ENCODE measurements at places on chromosomes 12 and 14.

DNA sequence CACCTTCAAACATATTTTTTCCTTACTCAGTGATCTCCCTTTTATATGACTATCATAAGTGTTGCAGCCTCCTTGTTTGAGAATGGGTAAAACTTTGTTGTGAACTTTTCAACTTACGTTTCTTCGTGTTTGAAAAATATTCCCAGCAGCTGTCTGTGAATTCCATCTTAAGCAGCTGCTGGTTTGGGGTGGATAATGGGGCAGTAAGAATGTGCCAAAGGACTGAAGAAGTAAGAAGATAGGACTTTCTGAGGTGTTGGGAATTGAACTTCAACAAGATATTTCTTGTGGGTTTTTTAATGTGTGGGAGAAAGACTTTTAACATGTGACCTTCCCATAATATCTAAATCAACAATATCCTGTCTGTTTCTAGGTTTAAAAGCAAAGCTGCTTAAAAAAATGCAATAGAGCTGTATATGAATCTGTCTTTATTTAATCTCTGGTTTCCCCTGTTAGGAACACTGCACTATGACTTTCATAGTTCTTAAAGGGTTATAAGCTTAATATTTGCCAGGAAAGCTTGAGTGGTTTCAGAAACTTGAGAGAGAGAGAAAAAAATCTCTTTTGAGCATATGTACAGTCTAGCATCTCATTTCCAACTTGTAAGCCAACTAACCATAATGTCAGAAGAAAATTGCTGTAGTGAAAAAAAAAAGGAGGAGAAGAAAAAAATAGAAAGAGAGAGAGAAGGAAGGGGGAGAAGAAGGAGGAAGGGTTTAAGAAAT is 1659.2 kb upstream of the FLRT2 start:
- no peak for DNase-seq

GRCh38 chr12:39393179-39393578 is 49.7 kb downstream of the KIF21A start:
- DNase-seq, result no peak

DNA sequence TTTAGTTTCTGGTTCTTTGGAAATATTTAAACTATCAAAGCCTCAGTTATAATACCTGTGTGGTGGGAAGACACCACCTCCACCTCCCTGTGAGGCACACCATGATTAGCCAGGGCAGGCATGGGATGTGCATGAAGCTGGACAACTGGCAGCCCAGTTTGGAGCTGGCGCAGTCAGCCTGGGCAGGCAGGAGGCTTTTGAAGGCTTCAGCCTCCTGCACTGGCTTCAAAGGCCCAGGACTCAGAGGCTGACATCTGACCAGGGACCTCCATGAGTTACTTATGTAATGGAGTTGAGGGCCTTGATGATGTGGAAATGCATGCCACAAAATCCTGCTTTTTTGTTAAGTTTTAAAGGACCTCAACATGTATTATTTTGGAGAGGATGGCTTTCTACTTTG is 30.3 kb downstream of the C14orf132 start:
- DNase-seq, result no peak

DNA sequence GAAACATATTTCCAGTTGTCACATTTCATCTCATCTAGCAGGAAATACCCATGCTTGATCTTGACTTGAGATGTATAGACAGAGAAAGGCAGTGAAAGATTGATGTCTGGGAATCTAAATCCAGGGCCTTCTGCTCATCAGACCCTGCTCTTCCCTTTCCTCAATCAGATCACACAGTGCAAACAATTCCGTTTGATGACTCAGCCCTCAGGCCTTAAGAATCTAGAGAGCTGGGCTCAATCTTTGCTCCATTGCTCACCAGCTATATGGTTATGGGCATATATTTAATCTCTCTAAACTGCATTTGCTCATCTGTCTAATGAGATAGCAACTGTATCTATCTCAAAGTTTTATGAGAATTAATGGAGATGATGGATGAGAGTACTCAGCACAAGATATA is 201.8 kb upstream of the CCDC196 start:
- no peak for DNase-seq

- no peak for DNase-seq
Measured at GRCh38 chr14:56799343-56799645, 11.0 kb downstream of the OTX2 start.

DNA sequence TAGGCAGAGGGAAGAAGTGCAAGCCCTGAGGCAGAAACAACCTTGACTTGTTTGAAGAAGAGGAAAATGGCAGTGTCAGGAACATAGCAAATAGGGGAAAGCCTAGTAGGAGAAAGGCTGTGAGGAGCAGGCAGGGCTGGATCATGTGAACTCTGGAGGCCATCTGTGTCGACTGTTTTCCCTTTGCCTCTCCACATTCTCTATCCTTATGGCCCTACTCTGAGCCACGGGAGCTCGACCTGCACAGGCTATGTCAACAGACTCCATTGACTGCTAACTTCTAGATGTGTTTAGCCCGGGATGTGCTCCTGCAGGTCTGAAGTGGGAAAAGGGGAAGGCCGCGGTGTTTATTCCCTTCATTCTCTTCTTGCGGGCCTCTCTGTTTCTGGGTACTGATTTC is 35.2 kb downstream of the EGLN3 start:
- no peak for DNase-seq

DNA sequence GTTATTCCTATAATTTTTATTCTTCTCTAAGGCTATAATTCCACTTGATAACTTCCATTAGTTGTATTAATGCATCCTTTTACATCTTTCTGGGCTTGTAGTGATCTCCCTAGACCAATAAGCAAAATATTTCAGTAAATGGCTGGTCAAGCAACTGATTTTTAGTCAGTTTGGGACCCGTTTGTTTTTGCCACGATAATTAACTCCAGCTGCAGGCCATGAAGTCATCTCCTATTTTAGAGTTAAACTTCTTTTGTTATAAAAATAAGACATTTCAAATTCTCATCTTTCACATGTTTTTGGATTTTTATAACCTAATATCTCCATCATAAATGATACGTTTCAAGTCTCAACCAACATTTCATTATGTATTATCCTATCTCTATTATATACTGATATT is 49.4 kb downstream of the MAGOHB start:
- DNase-seq, result no peak

- DNase-seq, result no peak
Measured at GRCh38 chr12:25502596-25502995, 50.5 kb downstream of the LMNTD1 start.

DNA sequence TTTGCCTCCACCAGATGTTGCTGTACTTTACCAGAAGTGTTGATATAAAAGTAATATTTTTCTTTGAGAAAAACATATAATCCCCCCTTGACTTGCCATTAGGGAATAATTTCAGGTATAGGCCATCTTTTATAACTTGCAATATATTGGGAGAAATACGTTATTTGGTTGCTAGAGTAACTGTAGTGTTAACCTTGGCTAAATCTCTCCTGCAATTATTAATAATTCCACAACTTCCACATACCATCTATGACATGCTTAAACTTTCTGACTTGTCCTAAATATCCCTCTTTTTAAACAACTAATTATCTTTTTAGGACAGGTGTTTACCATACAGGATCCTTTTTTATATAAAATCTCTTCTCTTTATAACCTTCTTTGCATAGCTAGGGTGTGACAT is 1048.2 kb downstream of the SLC16A7 start:
- DNase-seq, result no peak

DNA sequence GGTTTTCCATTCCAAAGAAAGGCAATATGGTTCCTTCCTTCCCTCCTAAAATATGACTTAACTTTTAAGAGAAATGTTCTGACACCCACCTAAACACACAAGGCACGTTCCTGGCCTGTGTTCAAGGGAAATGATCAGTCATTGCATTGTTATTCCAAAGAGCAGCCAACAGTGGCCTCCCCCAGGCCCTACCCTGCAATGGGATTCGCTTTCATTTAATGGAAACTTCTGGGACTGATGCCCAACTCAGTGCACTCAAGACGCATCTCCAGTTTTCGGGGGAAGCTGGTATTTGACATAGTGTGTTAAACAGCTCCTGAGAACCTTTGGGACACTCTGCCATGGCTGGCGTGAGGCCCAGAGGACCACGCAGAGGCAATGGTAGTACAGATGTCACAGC is 65.9 kb downstream of the DDX51 start:
- no peak for DNase-seq

GRCh38 chr12:84730561-84731162 is 181.9 kb downstream of the SLC6A15 start:
- DNase-seq, result no peak

- DNase-seq, result no peak
Measured at GRCh38 chr12:120257041-120257821, 8.3 kb downstream of the PXN start.

- no peak for DNase-seq
Measured at GRCh38 chr12:16884056-16884455, 278.1 kb upstream of the LMO3 start.

DNA sequence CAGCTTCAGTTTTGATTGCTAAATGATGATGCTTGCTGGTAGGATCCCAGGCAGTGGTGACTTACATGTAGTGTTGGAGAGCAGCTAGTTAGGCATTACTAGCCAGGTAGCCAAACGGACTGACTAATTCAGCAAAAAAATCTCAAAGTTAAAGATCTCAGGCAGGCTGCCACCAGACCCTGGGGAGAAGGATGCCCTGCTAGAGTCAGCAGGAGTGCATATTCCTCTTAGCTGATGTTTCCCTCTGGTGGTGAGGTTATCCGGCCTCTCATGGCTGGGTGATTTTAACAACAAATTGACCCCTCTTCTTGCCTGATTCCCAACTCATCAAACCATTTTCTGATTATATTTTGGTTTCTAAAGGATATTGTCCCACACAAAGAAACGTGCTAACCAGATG is 2.8 kb downstream of the EFS start:
- no peak for DNase-seq

GRCh38 chr14:80930836-80931389 is 10.6 kb downstream of the CEP128 start:
- no peak for DNase-seq

- no peak for DNase-seq
Measured at GRCh38 chr14:37709419-37710195, 114.2 kb downstream of the TTC6 start.

DNA sequence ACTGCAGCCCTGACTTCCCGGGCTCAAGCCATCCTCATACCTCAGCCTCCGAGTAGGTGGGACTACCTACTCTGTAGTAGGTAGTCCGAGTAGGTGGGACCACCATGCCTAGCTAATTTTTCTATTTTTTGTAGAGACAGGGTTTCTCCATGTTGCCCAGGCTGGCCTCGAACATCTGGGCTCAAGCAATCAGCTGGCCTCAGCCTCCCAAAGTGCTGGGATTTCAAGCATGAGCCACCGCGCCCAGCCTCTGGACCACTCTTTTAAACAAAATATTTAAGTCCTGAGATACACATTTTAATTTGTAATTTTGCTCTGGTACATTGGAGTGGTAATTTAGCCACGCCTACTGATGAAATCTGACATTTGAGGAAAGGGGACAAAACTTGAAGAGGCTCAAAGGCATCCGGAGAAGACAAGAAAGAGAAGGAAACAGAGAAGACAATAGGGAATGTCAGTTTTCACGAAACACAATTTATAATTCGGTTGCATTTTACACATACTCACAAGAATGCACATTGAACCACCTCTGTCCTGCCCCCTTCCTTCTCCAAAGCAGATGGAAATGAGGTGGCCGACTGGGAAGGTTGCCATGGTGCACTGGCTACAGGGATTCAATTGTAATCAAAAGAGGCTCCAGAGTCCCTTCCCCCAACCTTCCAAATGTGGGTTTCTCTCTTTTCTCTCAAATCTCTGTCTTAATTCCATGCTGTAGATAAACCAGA is 9.7 kb upstream of the TUBA1A start:
- DNase-seq, result no peak

GRCh38 chr14:30225176-30225575 is 297.5 kb upstream of the PRKD1 start:
- DNase-seq, result no peak

DNA sequence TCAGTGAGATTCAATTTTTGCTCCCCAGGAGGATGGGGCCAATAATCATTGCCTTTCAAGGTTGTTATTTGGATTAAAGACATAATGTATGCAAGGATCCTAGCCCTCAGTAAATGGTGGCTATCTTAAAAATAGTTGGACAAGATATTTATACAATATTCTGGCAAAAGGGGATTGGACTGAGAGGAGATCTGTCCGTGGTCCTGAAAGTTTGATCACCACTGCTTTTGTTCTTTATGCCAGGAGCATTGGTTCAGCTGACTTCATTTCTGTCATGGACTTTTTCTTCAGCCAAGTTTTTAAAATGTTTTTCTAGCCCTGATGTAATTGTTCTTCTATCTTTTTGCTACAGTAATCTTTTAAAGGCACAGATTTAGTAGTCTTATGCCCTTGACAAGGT is 70.2 kb upstream of the TCL1A start:
- no peak for DNase-seq

DNA sequence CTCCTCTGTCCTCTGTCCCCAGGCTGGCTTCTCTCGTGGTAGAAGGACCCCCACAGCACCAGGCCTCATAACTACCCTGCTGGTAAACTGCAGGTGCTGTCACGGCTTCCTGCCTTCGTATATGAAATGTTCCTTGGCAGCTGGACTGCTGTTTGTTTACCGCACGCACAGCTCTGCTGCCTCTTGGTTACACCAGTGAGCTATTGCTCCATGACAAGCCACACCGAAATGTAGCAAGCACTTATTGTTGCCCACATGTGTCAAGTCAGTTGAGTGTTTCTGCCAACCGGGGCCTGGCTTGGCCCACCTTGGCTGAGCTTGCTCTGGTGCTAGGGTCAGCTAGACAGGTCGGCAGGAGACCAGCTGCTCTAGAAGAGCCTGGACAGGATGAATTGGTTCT is 21.7 kb upstream of the TCL1B start:
- DNase-seq, result no peak

GRCh38 chr12:47188576-47189441 is 109.0 kb upstream of the AMIGO2 start:
- DNase-seq, result no peak

DNA sequence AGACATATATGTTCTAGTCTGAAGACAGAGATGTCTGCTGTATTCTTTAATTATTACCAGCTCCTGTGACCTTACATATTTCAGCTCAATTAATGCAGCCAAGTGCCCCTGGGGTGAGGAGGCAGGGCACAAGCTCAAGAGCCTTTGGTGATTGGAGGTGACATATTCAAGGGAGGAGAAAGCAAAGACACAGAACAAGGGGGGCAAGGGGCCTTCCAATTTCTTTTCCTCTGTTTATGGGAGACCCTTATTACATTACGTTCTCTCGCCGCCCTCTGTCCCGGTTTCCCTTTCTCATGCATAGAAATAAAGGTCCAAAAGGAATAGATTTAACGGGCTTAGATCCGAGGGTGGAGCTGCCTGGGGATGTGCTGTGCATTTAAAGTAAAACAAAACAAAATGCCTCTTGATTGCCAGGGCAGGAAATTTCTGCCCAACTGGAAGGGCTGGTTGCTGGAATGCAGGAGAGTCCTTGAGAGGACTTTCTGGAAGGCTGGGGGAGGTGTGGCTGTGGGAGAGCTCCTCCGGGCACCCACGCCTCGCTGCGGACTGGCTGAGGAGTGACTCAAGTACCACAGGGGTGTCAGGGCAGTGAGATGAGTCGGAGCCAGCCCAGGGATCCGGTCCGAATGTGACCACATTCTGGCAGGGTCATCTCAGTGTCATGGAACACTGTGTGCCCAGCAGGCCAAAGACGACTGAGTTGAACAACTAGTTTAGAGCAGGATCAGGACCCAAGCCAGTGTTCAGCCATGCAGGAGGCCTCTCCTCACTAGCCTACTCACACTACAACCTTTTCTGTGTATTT is 32.1 kb upstream of the GSG1 start:
- DNase-seq, result no peak
